Activated CD8-positive, alpha-beta memory T cell treated with anti-CD3 and anti-CD28 coated beads for 4 hours (primary cell): ENCODE measurements at places on chromosomes 5 and 9.

GRCh38 chr9:36190388-36191289, at the start of gene CLTA:
Gene CLTA, plus strand, starts transcription at chr9:36190921. Its CDS starts 136 bp downstream, at chr9:36191057.
- DNase-seq = peak; percentile 92

DNA sequence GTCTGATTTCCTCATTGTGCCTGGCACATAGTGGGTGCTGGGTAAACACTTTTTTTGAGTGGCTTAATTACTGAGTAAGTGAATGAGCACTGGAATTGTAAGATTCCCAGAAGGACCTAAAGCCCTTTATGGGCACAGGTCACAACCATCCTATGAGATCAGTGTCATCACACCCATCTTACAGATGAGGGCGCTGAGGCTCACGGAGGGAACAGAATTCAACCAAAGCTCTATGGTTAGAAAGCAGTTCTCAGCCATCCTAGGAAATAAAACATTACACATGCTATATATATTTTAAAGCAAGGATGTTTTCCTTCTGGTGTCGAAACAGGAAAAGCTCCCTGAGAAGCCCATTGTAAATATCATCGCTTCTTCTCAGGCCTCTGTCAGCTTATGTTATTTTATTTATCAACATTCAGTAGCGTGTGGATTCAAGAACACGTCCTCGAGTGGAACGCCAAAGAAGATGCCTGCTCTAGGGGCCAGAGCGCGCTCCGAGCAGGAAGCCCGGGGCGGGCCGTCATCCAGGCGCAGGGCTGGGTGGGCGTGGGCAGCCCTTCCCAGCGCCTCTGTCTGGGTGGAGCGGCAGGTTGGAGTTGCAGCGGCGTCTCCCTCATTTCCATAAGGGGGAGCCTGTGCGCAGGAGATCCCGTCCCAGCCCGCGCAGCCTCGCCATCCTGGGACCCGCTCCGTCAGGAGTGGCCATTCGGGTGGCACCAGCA, 155.8 kb upstream of the SMIM23 start:
- DNase-seq = no peak

GRCh38 chr9:106127776-106128175, 433.4 kb downstream of the TMEM38B start:
- no peak for DNase-seq

DNA sequence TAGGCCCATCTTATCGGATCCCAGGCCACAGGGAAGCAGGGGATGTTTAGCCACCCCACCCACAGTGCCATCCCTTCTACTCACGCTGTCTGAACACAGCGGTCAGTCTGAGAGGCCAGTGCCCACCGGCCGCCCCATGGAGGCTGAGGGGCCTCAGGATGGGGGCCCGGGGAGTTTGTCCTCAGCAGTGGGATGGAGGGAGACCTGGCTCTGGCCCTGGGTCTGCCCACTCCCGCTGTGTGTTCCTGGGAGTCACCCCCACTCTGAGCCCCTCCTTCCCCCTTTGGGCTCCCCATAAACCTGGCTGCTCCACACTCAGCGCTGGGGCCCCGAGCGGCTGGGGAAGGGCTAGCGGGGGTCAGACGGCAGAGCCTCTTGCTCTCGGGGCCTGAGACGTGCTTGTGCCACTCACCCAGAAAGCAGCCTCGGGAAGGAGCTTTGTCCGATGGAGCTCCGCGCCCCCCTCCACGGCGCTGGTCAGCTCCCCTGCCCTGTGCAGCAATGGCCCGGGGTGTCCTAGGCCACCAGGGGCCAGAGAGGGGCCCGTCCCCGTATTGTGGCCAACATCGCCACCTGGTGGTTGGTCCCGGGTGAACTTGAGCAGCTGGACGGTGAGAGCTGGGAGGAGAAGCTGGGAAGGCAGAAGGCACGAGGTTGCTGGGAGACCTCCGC, 10.9 kb upstream of the LAMC3 start:
- no peak for DNase-seq

- DNase-seq = no peak
Measured at GRCh38 chr5:37787742-37788141, 52.1 kb downstream of the GDNF start.

DNA sequence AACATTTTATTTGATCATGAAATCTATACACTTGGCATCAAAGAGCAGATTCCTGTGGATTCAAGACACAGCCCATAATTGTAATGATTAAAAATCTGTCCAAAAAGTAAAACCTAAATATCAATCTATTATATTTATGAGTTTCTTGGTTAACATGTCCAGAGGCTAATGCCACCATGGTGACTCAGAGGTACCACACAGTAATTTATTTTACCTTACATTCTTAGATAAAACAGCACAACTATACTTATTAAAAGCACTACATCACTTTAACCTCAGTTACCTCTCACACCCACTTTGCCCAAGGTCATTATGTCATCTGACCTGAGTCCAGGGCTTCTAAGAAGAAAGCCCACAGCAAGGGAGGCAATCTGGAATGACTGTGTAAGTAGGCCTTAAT, 519.2 kb downstream of the RASEF start:
- DNase-seq = no peak

DNA sequence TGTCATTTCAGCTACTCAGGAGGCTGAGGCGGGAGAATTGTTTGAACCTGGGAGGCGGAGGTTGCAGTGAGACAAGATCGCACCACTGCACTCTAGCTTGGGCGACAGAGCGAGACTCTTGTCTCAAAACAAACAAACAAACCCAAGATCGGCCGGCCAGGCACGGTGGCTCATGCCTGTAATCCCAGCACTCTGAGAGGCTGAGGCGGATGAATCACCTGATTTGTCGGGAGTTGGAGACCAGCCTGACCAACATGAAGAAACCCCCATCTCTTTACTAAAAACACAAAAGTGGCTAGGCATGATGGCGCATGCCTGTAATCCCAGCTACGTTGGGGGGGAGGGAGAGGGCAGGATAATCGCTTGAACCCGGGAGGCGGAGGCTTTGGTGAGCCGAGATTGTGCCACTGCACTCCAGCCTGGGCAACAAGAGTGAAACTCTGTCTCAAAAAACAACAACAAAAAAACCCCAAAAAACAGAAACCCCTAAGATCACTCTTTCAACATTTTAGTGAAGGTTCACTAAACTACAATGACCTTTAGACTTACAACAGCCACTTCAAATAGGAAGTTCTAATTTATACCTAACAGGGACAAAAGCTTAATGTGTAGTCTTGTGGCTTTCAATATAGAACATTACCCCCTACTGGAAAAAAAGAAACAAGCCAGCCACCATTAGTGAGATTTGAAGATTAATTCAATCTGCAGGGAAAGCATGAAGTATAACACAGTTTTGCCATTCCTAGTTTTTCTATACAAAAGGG, 7.0 kb downstream of the HSPA9 start:
- DNase-seq = no peak

DNA sequence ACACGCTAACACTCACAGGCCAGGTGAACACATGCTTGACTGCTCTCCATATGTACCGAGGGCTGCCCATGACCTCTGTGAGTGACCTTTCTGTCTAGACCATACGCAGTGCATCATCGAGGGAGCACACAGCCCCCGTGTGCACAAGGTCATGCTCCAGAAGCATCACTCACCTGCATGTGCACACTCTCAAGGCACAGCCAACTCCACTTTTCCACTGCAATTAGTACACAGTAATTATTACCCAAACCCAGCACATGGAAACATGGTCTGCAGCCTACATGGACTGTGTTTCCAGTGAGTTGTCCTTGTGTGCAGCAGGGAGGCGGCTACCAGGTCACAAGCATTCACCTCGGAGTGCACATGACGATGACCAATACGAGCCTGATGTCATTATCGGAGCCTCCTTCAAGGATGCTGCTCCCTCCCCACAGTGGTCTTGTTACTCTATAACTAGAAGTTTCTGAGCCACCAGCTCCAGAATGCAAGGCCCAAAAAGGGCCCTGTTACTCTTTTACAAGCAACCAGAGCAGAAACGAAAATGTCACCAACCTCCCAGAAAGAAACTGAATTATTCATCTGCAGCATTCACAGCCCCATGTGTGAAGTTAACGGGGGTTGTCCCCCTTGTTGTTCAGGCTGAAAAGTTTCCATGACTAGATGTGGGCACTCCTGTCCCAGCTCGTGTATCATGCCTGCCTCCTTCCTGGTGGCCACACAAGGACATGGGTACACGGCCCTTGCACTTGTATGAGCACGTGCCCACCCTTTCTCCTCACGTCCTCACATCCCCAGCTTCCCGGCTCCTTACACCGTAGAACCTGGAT, 31.2 kb downstream of the SEMA4D start:
- peak; percentile 41 for DNase-seq

GRCh38 chr5:139397921-139398320, 3.0 kb upstream of the PROB1 start:
- no peak for DNase-seq

DNA sequence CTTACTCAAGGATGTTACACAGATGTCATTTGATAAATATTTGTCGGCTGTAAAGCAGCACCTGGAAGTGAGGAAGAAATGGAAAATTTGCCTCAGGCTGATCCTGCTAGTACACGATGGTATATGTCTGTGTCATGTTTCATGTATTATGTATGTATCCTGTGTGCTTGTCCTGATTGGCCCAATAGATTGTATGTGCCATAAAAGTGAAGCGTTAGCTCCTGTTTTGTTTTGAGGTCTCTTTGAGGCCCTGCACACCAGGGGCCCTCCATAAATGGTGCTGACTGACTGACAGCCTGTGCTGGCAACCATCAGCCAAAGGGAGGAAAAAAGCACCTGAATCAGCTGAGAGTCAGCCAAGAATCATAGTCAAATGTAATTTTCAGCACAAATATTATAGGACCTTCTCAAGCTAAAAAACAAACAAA, 11.8 kb upstream of the LNPEP start:
- DNase-seq = no peak

DNA sequence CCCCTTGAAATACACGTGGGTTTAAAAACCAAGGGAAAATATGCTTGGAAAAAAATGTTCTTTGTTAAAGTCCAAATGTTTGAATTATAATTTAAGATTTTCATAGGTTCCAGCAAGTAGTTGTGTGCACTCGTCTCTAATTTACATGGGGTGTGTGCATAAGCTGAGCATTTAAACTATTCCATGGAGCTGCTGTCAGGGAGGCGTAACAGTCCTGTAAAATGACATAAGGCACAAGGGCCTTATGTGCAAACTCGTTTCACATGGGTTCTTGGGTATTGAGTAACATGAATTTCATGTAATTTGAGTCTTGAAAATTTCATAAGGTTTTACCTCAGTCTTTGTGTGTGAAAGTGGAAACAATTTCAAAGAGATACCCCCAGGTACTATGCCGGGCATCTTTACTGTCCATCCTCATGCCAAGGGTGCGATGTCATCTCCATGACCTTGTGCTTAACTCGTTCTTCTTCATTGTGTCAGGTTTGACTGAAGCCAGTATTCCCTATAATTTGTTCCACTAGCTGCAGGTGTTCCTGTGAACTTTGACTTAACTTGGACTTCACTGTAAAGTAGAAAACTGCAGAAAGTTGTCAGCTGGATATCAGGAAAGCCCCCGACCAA, 359.3 kb downstream of the SH3GL2 start:
- DNase-seq = no peak

DNA sequence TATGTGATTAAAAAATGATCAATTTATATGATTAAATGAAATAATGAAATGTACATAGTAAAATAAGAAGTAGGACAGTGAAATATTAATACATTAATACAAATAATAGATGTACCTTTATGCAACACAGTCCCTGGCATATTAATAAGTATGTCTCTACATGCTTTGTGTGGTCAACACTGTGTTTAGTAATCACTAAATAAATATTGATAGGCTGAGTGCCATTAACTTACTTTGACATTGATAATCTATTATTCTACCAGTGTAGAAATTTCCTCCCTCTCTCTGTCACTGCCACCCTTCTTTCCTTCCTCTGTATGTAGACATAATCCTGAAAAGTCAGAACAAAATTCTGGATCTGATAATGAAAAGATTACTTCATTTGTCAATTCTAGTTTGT, 43.7 kb downstream of the RNF180 start:
- DNase-seq = no peak

DNA sequence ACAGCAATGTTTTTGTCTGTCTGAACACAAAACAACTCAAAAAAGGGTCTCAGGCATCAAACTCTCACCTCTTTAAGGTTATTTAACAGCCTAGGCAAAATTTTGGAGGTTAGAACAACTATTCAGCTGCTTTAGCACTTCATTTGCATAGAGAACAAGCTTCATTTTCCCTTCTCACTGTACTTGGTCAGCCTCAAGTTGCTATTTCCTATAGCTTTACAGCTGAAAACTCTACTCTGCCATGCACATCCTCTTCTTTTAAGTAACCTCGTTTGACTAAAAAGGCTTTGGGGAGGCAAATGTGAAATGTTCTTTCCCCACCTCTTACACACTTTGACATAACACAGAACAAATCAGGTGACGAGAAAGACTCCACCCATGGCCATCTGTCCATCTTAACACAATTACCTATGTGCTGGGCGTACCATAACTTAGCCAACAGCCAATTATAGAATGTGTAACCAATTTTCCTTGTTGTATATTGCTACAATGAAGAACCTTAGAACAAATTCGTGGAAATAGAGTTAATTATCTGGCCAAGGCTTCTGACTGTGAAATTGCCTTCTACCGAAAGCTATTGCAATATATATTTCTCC, 195.7 kb downstream of the DCP2 start:
- no peak for DNase-seq

DNA sequence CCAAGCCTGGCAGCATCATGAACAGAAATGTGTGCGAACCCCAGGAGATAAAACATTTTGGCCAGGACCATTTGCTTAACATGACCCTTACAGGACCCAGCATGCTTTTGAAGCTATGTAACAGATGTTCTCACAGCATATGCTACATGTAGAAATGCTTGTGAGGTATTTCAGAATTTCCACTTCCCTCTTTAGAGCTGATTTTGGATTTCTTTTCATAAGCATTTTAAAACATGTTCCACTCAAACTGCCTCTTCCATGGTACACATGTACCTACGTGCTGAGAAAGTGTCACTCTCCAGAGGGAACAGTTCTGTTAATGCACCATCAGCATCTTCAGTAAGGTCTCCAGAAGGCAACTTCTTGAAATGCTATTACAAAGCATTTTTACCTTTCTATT, 15.7 kb upstream of the TSSK1B start:
- no peak for DNase-seq

DNA sequence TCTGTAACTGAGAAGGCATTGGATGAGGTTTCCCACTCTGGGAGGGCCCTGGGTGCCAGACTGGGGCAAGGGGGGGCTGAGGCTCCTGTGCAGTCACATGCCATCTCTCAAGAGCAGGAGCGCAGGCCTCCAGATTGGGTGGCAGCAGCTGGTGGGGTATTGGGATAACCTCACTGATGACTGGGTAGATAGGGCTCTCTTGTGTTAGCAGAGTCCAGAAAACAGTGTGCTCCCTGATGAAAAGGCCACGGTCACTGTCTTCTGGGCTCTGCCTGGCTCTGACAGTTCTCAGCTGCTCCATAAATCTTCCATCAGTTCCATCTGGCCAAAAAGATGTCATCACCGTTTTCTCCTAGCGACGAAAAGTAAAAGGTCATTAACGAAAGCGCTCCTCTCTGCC, 21.8 kb upstream of the NKX2-5 start:
- DNase-seq = no peak
